ENCODE measurements at places on chromosomes 7 and 10.
A peak's percentile ranks its signal among the peaks of the same experiment; 100 is the strongest.

DNA sequence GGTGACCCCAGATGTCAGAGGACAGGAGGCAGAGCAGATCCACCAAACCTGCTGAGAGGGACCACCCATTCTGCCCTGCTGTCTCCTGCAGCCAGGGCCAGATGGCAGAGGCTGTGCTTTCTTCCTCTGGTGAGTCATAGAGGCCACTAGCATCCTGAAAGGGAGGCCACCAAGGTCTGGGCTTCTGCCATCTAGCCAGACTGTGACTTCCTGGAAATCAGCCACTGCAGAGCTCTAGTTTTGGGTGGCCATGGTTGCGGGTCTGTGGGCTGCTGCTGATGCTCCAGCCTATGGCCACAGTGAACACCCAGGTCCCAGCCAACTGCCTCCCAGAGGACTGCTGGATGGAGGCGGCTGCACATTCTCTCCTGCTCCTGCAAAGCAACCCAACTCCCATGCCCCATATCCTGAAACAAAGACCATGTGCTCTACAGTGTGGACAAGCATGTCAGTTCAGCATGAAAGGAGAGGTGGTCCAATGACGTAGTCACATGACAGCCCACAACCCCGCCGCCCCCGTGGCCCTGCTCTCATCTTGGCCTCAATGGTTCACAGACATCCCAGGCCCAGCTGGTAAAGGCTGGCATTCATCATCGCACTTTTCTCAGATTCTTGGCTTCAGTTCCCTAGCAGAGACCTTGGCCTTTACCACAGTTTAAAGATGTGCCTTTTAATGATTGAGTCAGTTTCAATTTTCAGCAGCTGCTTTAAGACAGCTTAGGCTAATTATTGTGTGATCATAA lies 73.9 kb upstream of the CXCL12 start:
- no peaks in the 10 kb centered on the region for H3K27me3 ChIP-seq
- no peaks in the 10 kb centered on the region for H3K36me3 ChIP-seq
- no peak overlapping the region for H3K4me3 ChIP-seq
- no peak for DNase-seq
- no peaks in the 10 kb centered on the region for H3K4me1 ChIP-seq

GRCh38 chr10:18233775-18234174 lies 93.6 kb downstream of the CACNB2 start:
- H3K4me3 ChIP-seq, result no peak overlapping the region
- no peaks in the 10 kb centered on the region for H3K27me3 ChIP-seq
- H3K4me1 ChIP-seq, result no peaks in the 10 kb centered on the region

DNA sequence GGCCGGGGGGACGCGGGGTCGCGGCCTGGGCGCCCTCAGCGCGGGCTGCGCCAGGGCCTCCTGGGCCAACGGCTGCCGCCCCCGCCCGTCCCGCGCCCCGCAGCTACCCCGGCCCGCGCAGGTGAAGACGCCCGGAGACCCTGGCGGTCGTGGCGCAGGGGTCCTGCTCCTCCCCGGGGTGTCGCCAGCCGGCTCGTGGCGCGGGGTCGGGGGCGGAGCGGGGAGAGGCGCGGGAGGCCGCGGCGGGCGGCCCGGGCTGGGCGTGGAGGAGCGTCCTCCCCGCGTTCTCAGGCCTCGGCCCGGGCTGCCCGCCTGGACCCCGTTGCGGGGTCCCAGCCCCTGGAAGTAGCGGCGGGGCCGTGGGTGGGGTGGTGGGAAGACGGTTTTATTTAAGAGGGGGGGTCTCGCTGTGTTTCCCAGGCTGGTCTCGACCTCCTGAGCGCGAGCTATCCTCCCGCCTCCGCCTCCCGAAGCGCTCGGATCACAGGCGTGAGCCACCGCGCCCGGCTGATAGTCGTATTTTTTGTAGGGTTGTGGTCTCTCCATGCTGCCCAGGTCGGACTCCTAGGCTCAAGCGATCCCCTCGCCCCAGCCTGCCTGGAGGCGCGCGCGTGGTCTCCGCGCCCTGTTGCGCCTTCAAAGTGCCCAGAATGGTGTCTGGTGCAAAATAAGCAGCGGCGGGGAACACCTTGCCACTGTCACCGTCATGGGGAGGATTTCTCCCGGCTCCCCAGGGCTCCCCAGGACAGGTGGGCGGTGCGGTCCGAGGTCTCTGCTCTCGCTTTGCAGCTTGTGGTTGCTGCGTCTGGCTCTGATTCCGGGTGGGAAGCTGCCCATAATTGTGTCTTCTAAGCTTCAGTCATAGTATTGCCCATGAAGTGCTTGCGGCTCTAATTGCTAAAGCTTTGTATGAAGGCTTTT lies 15.3 kb upstream of the SUN1 start:
- peaks cover 18% of the 10 kb centered on the region for H3K36me3 ChIP-seq
- H3K4me1 ChIP-seq, result peaks cover 54% of the 10 kb centered on the region
- peak overlapping the region; percentile 92 for H3K4me3 ChIP-seq
- DNase-seq, result peak; percentile 42
- peaks cover 22% of the 10 kb centered on the region for H3K27me3 ChIP-seq
- peak overlapping the region; percentile 75 for H3K27ac ChIP-seq

- no peaks in the 10 kb centered on the region for H3K36me3 ChIP-seq
- H3K27ac ChIP-seq, result no peak overlapping the region
- H3K27me3 ChIP-seq, result no peaks in the 10 kb centered on the region
- no peak for DNase-seq
- H3K4me1 ChIP-seq, result no peaks in the 10 kb centered on the region
- no peak overlapping the region for H3K4me3 ChIP-seq
These were observed 82.6 kb upstream of the ARHGAP21 start for GRCh38 chr10:24806262-24806661.

DNA sequence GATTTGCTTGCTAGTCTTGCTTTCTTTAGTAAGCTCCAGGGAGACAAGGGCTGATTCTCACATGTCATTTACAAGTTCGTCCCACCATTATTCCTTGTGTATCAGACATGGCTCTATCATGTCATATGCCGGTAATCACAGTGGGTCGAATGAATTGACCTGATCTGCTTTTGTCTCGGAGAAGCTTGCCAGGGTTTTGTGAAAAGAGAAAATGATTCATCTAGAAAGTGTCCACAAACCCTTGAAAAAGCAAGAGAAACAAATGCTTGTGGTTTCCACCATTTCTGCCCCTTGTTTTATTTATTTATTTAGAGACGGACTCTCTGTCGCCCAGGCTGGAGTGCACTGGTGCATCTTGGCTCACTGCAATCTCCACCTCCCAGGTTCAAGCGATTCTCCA lies 278.5 kb downstream of the TCF7L2 start:
- no peak for DNase-seq
- H3K27ac ChIP-seq, result no peak overlapping the region
- no peak overlapping the region for H3K4me3 ChIP-seq

DNA sequence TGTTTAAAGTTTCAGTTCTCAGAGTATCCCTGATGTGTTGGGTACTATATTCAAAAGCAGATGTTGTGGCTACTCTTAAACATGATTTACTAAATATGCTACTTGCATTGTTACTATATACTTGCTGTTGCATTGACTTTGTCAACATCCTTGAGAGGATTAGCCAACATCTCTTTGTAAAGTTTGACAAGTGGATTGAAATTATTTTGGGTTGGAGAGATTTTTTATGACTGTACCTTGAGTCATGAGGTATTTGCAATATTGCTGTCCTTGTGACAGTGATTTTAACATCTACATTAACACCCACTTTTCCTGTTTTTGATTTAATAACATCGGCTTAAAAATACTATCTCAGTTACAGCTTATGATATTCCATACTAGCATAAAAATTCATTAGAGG lies 31.9 kb downstream of the MRC1 start:
- no peak overlapping the region for H3K27ac ChIP-seq
- no peak for DNase-seq
- H3K4me1 ChIP-seq, result no peaks in the 10 kb centered on the region
- no peak overlapping the region for H3K4me3 ChIP-seq
- peaks cover 9% of the 10 kb centered on the region for H3K27me3 ChIP-seq

GRCh38 chr10:104908581-104908980 lies 267.5 kb downstream of the SORCS3 start:
- no peak overlapping the region for H3K27ac ChIP-seq
- H3K4me1 ChIP-seq, result no peaks in the 10 kb centered on the region
- H3K4me3 ChIP-seq, result no peak overlapping the region

DNA sequence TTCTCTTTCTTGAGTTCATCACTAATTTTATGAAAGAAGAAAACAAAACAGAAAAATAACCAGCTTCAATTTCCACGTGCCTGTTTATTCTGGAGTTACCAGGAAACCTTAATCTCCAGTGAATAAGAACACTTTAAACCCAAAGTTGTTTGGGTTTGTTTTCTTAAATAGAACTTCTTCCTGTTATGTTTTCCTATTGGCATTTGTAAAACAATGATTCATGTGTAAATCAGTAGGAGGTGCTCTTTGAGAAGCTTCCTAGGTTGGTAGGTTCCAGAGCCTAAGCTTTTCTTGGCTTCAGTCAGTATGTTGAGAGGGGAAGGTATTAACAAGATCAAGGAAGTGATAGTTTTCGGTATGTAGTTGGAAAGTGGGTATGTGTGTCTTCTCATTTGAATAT lies 119.0 kb downstream of the BICC1 start:
- H3K36me3 ChIP-seq, result no peaks in the 10 kb centered on the region
- no peak overlapping the region for H3K27ac ChIP-seq
- no peak for DNase-seq
- H3K4me1 ChIP-seq, result no peaks in the 10 kb centered on the region

- DNase-seq, result no peak
- H3K4me1 ChIP-seq, result no peaks in the 10 kb centered on the region
- peaks cover 13% of the 10 kb centered on the region for H3K27me3 ChIP-seq
- H3K27ac ChIP-seq, result no peak overlapping the region
- H3K36me3 ChIP-seq, result no peaks in the 10 kb centered on the region
These were observed 33.3 kb downstream of the PAPSS2 start for GRCh38 chr10:87692956-87693484.

GRCh38 chr10:21754410-21755011 lies 220.5 kb downstream of the MLLT10 start:
- no peaks in the 10 kb centered on the region for H3K4me1 ChIP-seq
- no peak overlapping the region for H3K4me3 ChIP-seq
- no peak for DNase-seq

DNA sequence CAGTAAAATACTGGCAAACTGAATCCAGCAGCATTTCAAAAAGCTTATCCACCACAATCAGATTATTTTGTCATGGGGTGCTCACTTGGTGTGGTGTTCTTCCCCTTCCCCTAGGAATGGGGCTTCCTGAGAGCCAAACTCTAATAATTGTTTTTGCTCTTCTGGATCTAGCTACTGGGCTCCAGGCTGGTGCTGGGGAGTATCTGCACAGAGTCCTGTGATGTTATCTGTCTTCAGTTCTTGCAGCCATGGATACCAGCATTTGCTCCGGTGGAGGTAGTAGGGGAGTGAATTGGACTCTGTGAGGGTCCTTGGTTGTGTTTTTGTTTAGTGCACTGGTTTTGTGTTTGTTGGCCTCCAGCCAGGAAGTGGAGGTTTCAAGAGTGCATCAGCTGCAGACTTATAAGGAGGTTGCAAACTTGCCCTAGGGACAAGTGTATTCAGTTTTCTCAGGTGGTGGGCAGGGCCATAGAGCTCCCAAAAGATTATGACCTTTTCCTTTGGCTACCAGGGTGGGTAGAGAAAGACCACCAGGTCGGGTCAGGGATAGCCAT lies 308.5 kb upstream of the MAGI2 start:
- H3K27me3 ChIP-seq, result no peaks in the 10 kb centered on the region
- DNase-seq, result no peak
- H3K4me1 ChIP-seq, result no peaks in the 10 kb centered on the region
- H3K36me3 ChIP-seq, result no peaks in the 10 kb centered on the region

- no peaks in the 10 kb centered on the region for H3K27me3 ChIP-seq
- peaks cover 60% of the 10 kb centered on the region for H3K4me1 ChIP-seq
- H3K36me3 ChIP-seq, result peaks cover 3% of the 10 kb centered on the region
- peak; percentile 22 for DNase-seq
- no peak overlapping the region for H3K4me3 ChIP-seq
These were observed 79.2 kb downstream of the SRPK2 start for GRCh38 chr7:105309235-105310169.

Measured in activated CD4-positive, alpha-beta memory T cell treated with anti-CD3 and anti-CD28 coated beads, Interleukin-2, amount 10 ng/mL, durations not matched to agents 7 days and 5 days (primary cell).